ENCODE measurements at places on chromosomes 2 and 18.

- no peak for DNase-seq
These were observed 102.1 kb downstream of the KLHL14 start for GRCh38 chr18:32670727-32671126.

DNA sequence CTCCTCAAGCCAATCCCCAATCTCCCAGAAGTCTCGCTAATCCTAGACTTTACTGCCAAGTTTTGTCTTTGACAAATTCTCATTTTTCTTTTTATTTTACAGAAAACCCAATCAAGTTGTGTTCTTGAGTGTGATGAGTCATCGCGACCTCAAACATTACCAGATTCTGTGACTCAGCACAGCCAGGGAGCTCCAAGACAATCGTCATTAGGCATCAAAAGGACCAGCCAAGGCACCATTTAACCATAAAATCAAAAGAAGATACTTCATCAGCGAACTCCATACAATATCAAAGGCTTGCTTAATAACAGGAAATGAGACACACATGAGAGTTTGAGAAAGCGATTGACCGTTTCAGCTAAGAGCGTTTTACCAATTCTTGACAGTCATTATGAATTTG is 146.2 kb upstream of the AGAP1 start:
- no peak for DNase-seq

GRCh38 chr2:86412007-86412406 is 29.2 kb upstream of the KDM3A start:
- no peak for DNase-seq

DNA sequence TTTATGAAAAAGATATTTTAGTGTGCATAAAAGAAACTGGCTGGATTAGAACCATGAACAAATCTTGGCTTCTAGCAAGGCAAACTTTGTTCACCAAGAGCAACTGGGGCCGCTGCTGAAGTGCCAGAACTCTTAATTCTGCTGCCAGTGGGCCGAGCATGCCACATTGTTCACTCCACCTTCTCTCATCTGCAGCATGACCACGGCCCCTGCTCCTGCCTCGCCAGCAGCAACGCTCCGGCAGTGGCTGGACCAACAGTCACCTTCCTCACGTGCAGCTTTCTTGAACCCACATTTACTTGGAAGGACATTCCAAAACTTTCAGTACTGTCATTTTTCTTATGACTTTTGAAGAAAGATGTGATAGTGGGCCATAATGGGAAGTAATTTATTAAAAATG is 213.8 kb downstream of the PIEZO2 start:
- DNase-seq: no peak

DNA sequence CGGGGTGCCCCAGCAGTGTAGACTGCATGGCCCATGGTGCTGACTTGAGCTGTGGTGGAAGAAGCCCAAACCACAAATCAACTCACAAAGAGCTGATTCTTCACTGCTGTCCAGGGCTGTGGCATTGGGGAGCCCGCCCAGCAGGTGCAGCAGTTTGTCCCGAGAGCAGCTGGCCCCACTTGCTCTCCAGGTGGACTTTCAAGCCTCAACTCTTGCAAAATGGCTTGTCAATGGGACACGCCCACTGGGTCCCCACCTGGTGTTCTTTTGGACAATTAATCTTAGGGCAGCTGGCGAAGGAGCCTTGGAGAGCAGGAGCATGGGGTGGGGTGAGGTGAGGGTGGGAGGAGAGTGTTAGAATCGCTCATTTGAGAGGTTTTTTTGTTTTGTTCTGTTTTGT is 117.9 kb downstream of the MYCN start:
- no peak for DNase-seq

DNA sequence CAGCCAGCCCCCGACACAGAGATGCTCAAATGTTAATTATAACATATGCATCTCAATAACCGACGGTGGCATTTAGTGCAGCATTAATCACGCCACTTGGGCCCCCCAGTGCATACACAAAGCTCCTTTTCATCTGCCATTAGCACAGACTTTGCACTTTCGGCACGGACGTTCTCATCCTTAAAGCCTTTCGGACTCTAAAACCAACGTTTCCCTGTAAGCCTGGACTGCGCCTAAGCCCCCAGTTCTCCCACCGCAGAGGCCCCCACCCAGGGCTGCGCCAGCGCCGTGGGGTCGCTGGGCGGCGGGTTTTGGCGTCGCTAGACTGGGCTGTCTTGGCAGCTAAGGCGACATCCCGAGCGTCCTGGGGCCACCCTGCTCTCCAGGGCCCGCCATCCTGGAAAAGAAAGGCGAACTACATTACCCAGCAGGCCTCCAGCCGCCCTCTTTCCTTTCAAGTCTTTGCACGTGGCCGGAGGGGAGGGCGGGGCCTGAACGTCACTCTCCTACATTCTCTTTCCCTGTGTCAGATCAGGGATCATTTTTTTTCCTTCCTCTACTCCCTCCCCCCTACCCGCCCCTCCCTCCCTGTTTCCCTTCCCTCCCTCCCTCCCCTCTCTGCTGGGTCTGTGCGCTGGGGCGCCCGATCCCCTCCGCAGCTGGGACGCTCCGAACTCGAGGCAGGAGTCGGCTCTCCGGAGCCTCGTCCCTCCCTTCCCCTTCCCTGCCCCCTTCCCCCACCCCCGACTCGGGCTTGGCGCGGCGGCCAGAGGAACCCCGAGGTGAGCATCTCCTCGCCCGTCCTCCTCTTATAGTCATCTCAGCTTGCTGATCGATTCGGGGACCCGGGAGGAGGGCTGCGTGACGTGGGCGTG is at the start of gene CTIF:
Gene CTIF, plus strand, starts transcription at position 501 of the 875 bp plus-strand sequence. CDS start 80,535 bp downstream, outside the sequence.
- peak; percentile 97 for DNase-seq

DNA sequence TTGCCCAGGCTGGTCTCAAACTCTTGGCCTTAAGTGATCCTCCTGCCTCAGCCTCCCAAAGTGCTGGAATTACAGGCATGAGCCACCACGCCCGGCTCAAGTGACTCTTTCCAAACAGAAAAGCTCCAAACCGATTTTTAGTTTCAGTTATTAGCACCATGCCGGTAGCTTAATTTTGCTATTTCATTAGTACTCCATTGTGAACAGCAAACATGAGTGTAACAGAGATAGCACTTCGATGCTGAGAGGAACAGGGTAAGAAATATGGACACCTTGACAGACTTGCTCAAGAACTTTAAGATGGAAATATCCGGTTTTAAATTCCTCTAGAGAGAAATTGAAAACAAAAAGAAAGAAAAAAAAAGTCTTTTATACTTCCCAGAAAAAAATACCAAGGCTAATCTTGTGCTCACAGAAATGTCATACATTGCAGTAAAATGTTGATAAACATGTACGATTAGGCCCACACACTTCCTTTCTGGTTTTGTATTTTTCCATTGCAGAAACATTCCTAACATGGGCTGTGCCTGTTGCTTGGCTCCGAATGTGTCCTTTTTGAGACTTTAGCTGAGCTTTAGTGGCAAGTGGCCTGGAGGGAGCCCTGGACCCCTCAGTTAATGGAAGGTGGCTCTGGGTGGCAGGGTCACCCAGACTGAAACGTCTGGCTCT is 18.3 kb downstream of the FHL2 start:
- peak; percentile 48 for DNase-seq

All from sciatic nerve (tissue), 2 donors.